NCI-H510A treated with DMSO at 0.1 percent for 48 hours (cell line): ENCODE measurements at places on chromosomes 4 and X.

DNA sequence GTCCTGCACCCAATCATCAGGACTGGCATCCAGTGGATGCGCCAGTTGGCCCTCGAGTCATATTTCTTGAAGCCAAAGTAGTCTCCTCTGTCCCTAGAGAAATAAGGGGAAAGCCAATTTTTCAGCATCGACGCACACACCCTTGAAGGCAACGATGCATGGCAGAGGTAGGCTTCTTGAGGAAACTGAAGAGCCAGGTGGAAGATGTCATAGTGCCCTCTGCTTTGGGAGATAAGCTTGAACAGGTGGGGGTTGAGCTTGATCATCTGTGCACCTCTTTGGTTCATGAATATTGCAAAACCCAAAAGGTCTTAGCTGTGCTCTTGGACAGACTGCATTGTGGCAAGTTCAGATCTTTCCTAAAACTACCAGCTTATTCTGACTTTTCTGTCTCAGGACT is 34.6 kb upstream of the WDR1 start:
- no peak for DNase-seq

GRCh38 chr4:8176547-8177399 is 18.2 kb upstream of the ABLIM2 start:
- peak; percentile 74 for DNase-seq

- no peak for DNase-seq
These were observed 22.4 kb downstream of the GK2 start for GRCh38 chr4:79385641-79386040.

DNA sequence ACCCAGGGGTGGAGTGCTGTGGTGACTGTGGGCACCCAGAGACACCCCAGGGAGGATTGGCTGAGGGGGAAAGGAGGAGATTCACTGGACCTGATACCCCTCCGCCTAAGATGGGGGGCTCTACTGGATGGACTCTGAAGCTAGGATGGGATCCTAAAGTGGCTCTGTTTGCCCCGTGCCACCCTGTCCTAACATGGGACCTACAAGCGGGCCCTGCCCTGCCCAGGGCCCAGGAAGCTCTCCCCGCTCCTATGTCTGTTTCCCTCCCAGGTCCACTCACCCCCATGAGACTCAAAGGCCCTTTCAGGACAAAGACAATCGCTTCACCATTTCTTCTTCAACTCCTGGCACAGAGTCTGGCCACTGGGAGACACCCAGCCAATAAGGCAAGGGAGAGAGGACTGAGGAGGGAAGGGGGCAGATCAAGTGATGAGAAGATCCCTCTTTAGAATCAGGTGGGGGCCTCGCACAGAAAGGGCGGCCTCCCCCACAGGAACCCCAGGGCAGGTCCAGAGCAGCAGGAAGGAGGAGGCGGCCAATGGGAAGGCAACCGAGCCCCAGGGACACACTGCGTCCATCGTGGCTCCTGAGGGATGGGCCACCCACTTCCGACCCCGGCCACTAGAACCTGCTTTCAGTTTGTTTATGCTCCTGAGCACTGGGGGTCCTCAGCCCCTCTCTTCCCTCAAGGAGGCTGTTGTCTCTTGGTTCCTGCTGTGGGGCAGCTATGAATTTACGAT is 155.4 kb downstream of the AFAP1 start:
- DNase-seq = no peak

- DNase-seq = peak; percentile 5
These were observed 96.2 kb downstream of the RBM46 start for GRCh38 chr4:154877110-154877760.

DNA sequence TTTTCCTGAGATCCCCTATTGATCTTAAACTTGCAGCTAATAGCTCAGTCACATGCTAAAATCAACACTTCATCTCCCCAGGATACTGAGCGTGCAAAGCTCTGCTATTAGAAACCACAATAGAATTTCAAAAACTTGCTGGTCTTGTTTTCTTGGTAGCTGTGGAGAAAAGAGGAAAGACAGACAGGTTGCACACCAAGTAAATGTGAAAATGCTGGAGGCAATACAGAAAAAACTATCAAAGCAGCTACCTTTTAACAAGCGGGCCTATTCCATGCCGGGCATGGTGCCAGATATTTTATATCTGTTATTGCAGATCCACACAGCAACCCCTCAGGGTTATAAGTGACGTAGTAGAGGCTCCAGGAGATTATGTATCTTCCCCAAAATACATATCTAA is 171.9 kb downstream of the DCTD start:
- peak; percentile 67 for DNase-seq

GRCh38 chr4:138405466-138405891 is 163.3 kb upstream of the SLC7A11 start:
- no peak for DNase-seq

GRCh38 chrX:103825881-103826280 is 6.2 kb downstream of the RAB9B start:
- no peak for DNase-seq

DNA sequence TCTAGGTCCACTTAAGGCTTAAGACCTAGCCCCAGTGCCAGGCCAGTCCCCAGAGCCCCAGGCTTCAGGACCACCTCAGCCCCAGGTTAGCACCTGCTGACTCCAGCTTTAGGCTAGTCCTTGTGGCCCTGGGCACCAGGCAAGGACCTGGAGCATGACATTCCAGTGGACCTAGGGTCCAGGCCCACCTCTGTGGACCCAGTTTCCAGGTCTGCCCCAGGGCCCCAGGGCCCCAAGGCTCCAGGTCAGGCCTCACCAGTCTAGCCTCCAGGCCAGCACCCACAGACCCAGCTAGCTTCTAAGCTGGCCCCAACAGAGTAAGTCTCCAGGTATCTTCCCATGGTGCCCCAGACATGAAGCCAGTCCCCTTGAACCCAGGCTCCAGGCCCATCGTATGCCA is 97.5 kb downstream of the QRFPR start:
- no peak for DNase-seq

- no peak for DNase-seq
These were observed 15.4 kb upstream of the TBC1D19 start for GRCh38 chr4:26568446-26568994.

DNA sequence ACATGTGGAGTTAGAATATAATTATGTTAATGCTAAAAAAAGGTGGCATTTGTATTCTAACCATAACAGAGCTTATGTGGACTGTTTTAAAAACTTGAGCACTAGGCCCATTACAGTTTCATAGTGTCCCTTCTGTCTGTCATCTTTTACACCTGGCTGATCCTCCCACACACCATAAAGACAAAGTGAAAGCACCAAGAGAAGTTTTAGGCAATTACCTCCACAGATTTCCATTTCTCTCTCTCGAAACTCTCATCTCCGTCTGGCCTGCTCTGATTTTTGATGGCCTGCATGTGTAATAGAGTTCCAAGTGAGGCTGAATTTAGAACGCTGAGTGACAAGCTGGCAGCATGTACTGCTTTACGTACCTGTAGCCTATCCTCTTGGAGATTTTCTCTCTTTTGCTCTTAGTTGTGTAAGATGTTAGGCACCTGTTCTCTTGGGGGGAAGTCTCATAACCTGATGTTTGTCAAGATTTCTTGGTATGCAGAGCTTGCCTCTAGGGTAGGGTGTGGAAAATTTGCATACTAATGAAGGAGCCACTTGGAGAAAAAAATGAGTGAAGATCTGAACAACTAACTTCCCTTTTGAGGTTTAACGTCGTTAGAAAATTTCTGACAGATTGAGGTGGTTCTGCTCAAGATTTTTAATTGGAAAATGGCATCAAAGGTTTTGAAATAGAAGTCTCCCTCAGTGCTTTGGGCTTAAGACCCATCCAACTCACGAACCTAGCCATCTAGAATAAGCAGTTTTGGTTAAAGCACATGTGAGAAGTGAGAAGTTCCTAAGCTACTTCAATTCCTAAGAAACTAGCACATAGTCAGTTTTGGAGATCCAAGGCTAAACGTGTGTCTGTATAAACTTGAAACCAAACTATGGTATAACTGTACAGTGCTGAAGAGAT is 57.6 kb upstream of the RAP1GDS1 start:
- no peak for DNase-seq

GRCh38 chr4:53004497-53005148 is 142.5 kb downstream of the RASL11B start:
- no peak for DNase-seq

- DNase-seq = no peak
These were observed 39.1 kb downstream of the HTT-AS start for GRCh38 chr4:3035249-3035648.

DNA sequence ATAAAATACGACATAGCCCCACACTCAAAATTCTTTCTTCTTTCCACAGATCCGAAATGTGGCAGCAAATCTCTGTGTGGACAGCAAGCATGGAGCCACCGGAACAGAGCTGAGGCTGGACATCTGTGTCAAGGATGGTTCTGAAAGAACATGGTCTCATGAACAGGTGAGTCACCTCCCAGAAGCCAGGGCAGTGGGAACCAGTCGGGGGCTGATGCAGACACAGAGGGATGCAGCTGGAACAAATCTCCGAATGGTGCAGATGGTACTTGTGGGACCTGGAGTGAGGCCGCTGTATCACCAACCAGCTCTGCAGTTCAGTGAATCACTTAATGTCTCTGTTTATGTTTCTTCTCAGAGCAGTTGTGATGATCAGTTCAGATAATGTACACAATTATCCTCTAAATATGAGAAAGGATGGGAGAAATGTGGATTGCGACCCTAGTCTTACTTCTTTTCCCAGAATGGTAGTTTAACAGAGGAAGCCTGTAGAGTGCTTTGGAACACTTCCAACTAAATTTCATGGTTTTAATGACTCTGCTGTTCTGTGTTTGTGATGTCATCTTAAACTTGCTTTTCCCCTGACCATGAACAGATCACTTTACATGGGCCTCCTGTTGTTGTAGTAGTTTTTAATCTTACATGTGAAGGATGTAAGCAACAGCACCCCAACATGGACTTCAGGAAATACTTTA is 159.3 kb upstream of the GALNT7 start:
- DNase-seq = no peak

DNA sequence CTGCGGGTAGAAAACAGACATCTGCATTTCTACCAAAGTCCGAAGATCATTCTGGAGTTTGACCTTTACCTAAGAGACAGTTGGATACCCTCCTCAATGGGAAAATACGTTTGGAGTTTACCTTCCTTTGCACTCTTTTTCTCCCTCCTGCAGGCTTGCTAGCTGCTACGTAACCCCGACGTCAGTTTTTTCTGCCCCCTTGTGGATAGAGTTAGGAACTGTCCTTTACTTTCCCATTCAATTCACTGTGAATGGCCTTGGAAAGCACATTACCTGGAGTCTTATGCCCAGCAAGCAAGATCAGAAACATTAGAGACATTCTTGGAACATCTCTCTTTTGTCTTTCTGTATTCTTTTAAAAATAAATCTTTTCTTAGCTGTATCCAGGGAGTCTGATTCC is 250.7 kb downstream of the NAP1L3 start:
- DNase-seq = peak; percentile 39

GRCh38 chrX:109696146-109696740 is 36.8 kb downstream of the ACSL4 start:
- DNase-seq = no peak

- no peak for DNase-seq
These were observed 30.7 kb downstream of the MSN start for GRCh38 chrX:65697915-65698796.

DNA sequence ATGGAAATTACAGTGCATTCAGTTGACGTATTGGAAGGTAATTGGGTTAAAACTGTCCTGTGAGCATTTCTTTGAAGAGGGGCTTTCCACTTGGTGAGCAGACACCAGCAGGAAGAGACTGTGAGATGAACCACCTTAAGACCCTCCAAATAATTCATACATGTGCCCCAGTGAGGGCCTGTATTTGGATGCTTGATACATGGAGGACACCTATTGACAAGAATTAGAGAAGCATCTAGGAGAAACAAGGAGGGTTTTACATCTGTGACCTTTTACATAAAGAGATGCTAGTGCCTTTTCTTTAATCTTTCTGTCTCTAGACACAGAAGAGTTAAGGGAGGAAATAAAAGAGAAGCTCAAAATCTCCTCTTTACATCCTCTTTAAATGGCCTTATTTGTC is 1115.3 kb upstream of the IGFBP7 start:
- no peak for DNase-seq

DNA sequence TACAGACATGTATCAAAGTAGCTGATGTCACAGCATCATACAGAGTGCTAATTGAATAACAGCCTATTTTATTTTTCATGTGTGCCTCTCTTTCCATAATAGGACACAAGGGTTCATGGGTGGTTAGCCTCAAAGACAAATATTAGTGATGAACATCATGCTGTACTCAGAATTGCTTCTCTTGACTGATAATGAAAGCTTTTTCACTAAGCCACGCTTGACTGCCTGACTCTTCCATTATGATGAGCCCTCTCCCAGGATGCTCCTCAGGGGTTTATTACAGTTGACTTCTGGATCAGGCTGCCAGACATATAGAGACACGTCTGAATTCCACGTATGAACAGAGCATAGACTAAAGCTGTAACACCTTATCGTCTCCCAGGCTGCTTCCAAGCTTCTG is 2757.5 kb downstream of the PCDH7 start:
- DNase-seq = no peak

DNA sequence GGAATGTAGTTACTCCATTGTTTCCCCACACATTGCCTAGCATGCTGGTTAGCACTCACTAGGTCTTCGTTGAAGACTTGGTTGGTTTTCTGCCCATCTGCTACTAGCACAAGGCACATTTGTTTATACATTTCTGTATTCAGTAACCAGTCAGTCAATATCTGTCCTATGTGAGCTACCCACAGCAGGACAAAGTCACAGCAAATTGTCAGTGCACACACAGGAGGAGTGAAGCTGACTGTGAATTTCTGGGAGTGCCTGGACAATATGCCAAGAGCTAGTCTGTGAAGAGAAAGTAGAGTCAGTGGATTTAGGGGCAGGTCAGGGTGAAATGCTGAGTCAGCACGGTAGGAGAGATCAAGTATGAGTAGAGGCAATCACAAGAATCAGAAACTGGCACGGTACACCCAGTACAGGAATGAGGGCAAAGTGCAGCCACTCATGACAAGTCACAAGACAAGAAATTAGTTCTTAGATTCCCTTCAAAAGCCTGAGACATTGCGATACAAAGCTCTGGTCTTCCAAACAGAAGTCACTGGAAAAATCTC is 1049.8 kb upstream of the POU3F4 start:
- DNase-seq = no peak

DNA sequence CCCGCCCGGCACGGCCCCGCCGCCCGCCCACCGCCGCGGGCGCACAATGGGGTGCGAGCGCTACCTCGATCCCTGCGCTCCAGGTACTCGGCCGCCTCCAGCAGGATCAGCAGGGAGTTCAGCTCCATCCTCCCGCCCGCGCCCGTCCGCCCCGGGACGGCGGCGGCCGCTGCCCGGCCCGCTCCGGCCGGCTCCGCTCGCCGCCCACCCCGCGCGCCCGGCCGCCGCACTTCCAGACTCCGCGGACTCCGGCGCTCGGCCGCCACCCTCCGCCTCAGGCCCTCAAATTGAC is at the start of gene MXD4:
TSS of gene MXD4 (minus strand) at position 257 of the 292 bp plus-strand sequence. CDS start at position 128, 129 bp downstream.
- DNase-seq = no peak

- no peak for DNase-seq
These were observed 130.1 kb downstream of the KLHL34 start for GRCh38 chrX:21528076-21528475.

DNA sequence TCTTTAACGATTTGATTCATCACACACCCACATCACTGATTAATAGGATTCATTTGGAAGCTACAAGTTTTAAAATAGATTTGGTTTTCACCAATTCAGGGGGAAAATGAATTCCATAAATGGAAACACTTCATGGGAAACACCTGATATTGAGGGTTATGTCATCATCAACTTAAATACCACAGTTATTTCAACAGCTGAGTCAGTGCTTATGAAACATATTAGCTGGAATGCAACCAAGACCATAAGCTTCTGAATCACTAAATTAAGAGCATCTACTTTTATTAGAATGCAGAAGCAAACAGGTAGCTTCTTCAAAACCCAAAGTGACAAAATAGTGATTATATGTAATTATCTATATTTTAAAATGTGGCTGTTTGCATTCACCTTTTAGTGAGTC is 207.8 kb upstream of the DCAF8L1 start:
- no peak for DNase-seq

GRCh38 chr4:5962416-5962815 is 55.8 kb downstream of the C4orf50 start:
- DNase-seq = no peak
